HuH-7 (cell line): ENCODE measurements at places on chromosomes 4 and X.

DNA sequence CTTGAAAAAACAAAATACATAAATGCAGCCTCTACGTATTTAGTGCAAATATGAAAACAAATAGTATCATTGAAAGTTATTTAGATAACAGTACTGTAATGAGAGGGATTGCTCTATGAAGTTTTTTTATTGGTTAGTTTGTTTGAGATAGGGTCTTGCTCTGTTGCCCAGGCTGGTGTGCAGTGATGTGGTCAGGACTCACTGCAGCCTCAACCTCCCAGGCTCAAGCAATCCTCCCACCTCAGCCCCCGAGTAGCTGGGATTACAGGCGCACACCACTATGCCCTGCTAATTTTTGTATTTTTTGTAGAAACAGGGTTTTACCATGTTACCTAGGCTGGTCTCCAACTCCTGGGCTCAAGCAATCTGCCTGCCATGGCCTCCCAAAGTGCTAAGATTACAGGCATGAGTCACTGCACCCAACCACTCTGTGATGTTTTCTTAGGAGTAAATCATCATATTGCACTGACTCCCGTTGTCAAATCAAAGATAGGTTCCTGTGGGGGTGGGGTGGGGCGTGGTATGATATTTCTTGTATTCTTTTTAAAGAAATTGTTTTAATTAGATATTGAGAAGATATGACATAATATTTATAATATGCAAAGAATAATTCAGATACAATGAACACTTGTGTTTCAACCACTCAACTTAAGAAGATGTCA lies 75.8 kb downstream of the ATG4A start:
- no peak for DNase-seq

DNA sequence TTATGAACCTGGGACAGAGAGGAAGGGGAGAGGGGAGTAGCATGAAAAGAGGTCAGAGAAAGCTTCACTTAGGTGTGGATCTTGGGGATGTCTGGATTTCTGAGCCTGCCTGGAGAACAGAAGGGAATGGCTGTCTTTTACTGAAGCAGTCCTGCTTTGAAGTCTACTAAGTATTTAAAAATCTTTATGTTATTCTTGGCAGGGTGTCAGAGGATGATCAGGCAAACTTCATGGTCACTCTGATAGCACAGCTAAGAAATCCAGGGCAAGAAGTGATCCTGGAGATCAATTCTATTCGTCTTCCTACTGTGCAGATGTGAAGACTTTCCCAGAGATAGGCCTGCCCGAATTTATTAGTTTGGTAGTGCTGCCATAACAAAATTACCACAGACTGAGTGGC lies 464.4 kb upstream of the BOD1L1 start:
- DNase-seq = no peak

DNA sequence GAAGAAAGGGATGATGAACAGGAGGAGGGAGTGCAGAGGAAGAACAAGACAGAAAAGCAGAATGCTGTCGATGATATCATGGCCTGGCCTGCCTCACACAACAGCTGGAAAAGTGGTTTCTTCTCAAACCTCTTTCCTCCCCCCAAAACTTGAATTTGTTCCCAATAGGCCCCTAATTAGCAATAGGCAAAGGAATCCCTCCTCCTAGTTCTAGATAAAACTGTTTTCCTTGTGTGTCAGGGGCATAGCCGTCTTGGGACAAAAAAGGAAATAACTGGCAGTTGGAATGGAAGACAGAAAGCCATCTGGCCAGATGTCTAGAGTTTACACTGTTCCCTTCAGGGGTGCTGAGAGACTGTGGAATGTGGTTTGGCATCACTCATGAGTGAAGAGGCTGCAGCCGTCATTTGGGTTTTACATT lies 177.8 kb upstream of the C1QTNF7 start:
- DNase-seq = no peak

DNA sequence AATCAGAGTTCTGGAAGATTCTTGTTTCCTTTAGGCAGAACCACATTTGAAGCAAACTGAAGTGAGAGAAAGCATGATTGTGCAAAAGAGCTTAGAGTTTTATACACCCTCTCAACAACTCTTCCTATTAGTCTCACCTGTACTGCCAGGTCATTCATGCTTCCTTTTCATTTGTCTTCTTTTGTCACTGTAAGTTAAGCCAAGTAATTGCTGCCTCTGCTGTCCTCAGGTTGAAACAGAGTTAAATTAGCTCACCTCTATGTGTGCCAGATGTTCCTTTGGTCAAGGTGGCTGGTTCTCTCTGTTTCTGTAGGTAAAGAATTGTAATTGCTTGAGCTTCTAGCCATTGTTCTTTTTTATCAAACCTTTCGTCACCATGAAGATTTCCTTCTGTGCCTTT lies 41.1 kb upstream of the HPGD start:
- DNase-seq = no peak

DNA sequence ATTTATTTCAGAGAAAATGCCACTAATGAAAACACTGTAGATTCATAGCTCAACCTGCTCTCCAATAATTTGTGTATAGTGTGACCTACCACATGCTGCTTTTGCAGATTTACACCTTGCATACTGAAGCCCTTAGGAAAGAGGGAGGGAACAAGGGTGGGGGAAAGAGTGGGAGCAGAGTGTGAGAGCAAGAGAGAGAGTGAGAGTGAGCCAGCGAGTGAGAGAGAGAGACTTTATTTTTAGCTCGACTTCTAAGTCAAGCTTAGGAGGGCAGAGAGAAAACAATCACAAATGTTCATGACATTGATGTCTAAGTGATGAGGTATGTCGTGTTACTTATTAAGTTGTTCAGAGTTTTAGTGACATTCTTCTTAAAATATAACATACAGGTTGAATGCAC lies 112.5 kb upstream of the HAND2 start:
- DNase-seq = no peak

DNA sequence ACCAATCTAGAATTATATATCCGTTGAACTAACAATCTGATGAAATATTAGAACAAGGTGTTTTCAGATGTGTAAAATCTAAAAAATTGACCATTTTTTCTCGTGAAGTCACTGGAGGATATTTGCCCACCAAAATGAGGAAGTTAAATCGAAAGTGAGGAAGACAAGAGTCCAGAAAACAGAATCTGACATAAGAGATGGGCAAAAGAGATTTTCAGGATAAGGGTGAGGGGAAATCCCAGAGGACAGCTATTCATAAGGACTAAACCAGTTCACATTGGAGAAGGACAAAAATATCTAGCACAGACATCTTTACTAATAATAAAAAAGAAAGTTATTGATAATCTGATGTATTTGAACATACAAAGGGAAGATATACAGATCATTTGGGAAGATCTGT lies 18.7 kb upstream of the ALG13 start:
- DNase-seq = no peak

- no peak for DNase-seq
These were observed 67.6 kb downstream of the POLA1 start for GRCh38 chrX:24761306-24761705.

GRCh38 chr4:41913509-41913908 lies 21.7 kb upstream of the TMEM33 start:
- no peak for DNase-seq

DNA sequence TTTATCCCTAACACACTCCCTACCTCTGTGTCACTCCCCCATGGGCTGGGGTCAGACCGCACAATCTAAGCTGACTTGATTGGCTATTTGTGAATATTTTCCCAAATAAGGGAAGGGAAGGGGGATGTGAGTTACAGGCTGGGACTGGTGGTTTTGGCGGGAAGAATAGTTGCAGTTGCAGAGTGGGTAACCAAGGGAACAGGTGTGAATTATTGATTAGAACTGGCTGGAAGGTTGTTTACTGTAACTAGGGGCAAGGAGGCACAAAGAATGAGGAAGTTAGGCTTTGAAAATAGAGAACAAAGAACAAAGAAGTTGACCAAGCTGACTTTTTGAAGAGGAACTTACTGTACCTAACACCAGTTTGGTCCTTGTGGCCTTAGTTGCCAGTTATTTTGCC lies 88.0 kb upstream of the XAGE2 start:
- no peak for DNase-seq

GRCh38 chr4:115315182-115315581 lies 201.8 kb upstream of the NDST4 start:
- DNase-seq = no peak

GRCh38 chrX:12421918-12422317 lies 283.6 kb downstream of the FRMPD4 start:
- no peak for DNase-seq

DNA sequence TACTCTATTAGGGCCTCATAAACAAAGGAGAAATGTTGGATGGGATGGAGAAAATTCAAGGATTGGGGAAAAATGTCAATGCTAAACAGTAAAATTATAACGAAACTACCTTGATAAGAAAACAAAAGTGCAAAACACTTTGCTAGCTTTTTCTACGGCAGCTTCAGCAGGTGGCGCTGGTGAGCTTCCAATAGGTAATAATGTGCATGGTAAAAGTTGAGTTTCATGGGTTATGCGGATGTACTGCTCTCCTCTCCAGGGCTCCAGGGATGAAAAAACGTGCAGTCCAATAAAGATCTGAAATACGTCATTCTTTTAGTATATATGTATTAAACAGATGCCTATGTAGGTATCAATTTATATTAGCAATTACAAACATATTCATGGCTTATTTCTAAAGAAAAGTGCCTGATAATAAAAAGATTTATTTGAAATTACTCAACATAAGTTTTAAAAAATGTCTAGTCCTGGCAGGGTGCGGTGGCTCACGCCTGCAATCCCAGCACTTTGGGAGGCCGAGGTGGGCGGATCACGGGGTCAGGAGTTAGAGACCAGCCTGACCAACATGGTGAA lies 239.6 kb downstream of the GRXCR1 start:
- peak; percentile 36 for DNase-seq

- no peak for DNase-seq
These were observed 71.1 kb upstream of the MAGEB2 start for GRCh38 chrX:30144221-30144620.

GRCh38 chr4:33780952-33781791 lies 2463.1 kb downstream of the ARAP2 start:
- no peak for DNase-seq

DNA sequence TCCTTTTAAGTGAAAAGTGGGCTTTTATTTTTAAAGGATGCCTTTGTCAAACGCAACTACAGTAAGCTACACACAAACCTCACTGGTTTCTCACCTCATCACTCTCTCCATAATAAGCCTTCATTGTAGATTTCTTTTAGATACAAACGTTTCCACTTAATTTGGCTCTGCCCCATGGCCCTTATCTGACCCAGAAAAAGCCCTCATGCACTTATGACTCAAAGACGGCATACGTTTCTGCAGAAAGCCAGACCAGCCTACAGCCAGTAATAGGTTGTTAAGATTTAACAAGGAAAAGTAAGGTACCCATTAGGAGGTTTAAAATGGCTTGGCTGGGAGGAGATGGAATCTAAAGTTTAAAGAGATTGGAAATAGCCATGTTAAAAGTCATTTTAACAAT lies 914.6 kb upstream of the INTU start:
- DNase-seq = no peak

GRCh38 chr4:94534401-94535312 lies 82.9 kb downstream of the PDLIM5 start:
- DNase-seq = no peak

- no peak for DNase-seq
These were observed 917.2 kb downstream of the CENPC start for GRCh38 chr4:66628146-66628545.

- DNase-seq = no peak
These were observed 161.0 kb upstream of the FAM241A start for GRCh38 chr4:111984169-111984819.

GRCh38 chrX:41236629-41237028 lies 97.3 kb upstream of the DDX3X start:
- no peak for DNase-seq

DNA sequence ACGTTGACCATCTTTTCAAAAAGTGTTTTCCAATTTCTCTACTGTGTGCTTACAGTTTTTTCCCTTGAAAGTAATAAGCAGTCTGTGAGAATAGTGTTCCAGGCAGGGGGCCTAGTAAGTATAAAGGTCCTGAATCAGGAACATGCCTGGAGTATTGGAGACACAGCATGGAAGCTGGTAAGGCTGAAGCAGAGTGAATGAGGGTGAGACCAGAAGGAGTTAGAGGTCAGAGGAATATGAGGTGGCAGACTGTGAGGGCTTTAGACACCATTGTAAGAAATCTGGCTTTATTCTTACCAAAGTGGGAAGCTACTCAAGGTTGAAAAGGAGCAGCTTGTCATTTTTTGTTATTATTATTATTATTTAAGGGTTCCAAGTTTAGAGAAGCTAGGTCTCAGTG lies 107.4 kb downstream of the CT47B1 start:
- no peak for DNase-seq

- no peak for DNase-seq
These were observed 1206.5 kb upstream of the PABPC4L start for GRCh38 chr4:135408109-135408508.

GRCh38 chr4:104763554-104764222 lies 269.0 kb upstream of the CXXC4 start:
- no peak for DNase-seq

DNA sequence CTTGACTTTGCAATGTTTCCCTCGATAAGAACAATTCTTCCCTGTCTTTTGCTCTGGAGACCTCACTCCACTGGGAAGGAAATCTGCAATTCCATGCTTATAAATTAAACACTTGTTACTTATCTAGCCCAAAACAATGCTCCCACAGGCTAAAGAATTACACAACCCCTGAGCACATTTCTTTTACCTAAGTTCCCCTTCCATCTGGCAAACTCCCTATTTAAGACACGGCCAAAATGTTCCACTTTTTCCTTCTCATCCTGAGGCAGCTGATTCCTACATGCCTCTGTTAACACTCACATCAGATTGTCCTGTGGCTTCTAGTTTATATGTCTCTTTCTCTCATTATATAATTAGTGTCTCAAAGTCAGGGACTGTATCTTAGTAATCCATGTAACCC lies 211.7 kb downstream of the COX18 start:
- no peak for DNase-seq

- no peak for DNase-seq
These were observed 5.5 kb upstream of the TLR10 start for GRCh38 chr4:38788317-38788716.

- no peak for DNase-seq
These were observed 504 bp downstream of the PRRG3 start for GRCh38 chrX:151695583-151696340.

DNA sequence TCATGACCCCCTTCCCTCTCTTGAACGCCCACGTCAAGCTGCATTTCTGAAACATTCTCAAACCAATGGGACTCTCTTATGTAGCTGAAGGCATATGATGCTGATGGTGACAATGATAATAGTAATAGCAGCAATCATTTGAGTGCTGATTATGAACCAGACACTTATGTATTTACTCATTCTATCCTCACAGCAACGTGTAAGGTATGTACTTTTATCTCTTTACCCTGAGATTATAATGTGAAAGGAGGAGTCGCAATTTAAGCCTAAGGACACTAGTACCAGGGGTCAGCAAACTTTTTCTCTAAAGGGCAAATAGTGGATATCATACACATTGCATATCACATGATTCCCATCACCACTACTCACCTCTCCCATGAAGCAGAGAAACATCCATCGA lies 8.5 kb downstream of the PGM2 start:
- DNase-seq = no peak

GRCh38 chrX:97158269-97158668 lies 274.6 kb downstream of the RPA4 start:
- no peak for DNase-seq

DNA sequence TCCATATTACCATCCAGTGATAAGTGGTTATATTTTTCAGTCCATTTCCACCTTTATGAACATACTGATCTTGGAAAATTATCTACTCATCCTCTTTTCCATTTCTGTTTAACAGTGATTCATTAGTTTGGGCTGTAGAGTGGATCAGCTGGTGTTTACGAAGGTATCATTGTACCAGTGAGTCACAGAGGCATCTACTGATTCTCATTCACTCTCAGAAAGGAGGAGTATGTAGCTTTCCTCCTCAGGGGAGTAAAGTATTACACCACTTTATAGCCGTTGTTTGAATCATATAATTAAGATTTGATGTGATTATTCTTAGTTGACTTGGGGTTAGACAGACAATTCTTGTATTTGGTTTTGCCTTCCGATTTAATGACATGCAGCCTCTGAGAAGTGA lies 74.7 kb downstream of the GALNT7 start:
- no peak for DNase-seq
